ENCODE measurements at places on chromosomes 6 and 20.

DNA sequence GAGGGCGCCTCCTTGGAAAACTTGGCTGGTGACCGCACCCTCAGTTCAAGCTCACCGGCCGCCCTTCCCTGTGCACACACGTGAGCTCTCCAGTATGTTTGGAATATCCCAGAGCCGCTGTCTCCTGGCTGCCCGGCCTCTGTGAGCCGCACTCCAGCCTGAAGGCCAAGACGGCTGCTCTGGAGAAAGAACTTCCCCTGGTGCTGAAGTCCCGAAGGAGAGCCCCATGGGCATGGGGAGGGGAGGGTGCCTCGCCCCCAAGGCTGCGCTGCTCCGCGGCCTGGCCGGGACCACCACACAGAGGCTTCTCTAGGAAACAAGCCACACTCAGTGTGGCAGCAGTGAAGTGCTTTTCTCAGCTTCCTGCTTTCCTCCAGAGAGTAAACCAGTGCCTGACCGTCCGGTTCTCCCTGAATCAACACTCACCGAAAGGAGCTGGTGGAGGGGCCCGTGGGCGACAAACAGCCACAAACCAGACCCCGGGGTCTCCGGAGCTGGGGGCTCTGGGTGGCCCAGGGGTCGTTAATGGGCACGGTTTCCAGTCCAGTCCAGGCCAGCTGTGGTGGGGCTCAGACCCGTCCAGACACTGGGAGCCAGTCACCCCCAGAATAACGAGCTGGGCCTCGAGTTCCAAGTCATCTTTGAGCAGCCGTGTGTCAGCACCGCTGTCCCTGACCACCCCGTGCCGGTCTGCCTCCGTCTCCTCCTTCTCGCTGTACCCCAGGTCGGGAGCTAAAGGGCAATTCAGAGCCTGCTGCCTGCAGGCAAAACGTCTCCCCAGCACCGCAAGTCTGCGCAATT, 87.4 kb upstream of the BHLHE23 start:
- DNase-seq: no peak

- DNase-seq: no peak
Measured at GRCh38 chr6:37556881-37557644, 57.4 kb upstream of the CCDC167 start.

GRCh38 chr20:37749620-37750403, 56.0 kb downstream of the CTNNBL1 start:
- no peak for DNase-seq

- DNase-seq: peak; percentile 33
Measured at GRCh38 chr20:45969712-45970634, 2.0 kb downstream of the ZNF335 start.

- DNase-seq: no peak
Measured at GRCh38 chr6:113246186-113246585, 611.0 kb upstream of the MARCKS start.

DNA sequence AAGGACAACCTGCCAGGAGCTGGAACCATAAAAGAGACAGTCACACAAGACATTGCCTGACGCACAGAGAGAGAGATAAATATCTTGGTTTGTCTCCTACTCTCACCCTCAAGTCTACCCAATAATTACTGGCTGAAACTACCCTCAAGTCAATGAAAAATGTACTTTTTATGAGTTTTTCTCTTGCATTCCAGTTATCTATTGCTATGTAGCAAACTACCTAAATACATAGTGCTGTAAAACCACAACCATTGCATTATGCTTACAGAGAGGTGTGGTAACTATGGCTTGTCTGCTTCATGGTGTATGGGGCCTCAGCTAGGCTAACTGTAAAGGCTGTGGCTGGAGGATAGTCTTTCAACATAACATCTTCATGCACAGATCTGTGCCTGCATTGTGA, 247.8 kb downstream of the HAO1 start:
- no peak for DNase-seq

GRCh38 chr6:115817161-115817560, 243.5 kb downstream of the FRK start:
- no peak for DNase-seq

DNA sequence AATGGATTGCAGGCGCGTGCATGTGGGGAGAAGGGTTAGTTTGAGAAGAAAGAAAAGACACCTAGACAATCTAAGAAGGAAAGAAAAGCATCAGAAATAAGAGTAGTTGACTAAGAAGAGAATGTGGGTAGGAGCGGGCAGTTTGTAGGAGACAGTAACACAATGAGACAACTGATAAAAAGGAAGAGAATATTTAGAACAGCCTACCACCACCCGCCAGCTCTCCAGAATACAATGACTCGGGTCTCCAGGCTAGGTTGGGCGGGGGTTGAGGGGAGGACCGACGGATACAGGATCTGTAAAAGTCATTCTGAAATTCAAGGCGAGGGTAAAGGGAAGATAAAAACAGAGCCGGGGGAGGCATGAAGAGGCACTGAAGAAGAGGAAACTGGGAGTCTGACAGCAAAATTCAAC, 712 bp downstream of the ABHD16A start:
- DNase-seq: peak; percentile 48

DNA sequence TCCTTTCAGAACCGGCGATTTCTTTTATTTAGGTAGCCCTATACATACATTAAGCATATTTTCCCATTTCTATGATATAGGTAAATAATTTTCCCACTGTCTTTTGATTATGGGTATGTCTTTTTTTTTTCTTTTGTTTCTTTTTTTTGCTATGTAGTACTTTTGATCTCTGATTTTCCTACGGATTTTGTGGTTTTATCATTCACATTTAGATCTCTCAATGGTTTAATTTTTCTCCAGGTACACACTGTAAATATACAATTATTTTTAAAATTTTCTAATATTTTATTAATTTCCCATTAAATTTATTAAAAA, 436 bp upstream of the ZNF337 start:
- DNase-seq: no peak

- no peak for DNase-seq
Measured at GRCh38 chr20:56151834-56152233, 96.7 kb upstream of the MC3R start.

- peak; percentile 67 for DNase-seq
Measured at GRCh38 chr20:54431156-54431944, 44.0 kb upstream of the DOK5 start.

- peak; percentile 43 for DNase-seq
Measured at GRCh38 chr6:31087494-31088089, 24.8 kb downstream of the C6orf15 start.

DNA sequence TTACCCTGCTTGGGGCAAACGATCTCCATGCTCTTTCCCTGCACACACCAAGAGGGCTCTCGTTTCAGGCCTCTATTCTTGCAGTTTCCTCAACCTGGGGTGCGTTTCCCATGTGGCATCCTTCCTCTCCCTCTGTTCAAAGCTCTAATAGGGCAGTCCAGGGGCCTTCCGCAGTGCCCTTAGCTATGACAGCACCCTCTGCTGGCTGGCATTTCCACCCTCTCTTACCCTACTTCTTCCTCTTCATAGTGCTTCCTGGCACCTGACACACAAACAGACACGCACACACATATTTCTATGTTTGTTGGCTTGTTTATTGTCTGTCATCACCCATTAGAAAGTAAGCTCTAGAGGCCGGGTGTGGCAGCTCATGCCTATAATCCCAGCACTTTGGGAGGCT, 294.0 kb downstream of the CLIC5 start:
- DNase-seq: no peak

DNA sequence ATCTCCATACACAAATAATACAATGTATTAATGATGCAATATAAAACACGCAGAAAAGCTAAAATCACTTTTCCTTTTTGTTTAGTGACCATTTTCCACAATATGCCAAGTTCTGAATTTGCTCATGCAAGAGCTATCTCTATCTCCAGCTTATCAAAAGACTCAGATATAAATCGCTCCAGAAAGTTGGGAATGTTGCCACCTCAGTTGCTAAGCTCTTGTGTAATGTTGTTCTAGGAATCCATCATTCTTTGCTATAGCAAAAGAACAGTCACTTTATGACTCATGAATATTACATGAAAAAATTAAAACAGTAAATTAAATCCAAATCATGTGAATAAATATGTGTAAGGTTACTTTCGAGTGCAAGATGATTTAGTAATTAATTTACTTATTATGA, 8.7 kb downstream of the PLAGL1 start:
- no peak for DNase-seq

DNA sequence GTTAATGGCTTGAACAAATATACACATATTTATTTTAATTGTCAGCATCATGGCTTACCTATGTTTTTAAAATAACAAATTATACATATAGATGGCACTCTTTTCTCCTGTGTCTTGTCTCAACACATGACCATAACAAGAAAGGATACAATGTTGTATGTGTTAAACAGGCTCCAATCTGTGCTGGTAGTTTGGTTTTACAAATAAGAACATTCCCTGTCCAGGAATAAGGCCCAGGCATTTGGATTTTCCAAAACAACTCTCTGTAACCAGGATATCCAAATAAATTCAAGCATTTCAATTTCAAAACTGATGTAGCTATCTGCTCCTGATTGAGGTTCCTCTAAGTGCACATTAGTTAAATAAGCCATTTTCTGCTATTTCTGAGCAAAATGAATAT, 17.1 kb downstream of the METTL24 start:
- DNase-seq: no peak
